Activated CD8-positive, alpha-beta memory T cell treated with anti-CD3 and anti-CD28 coated beads for 4 hours (primary cell): ENCODE measurements at places on chromosomes 4 and X.

GRCh38 chrX:39625810-39626209 lies 471.9 kb downstream of the BCOR start:
- DNase-seq, result no peak

DNA sequence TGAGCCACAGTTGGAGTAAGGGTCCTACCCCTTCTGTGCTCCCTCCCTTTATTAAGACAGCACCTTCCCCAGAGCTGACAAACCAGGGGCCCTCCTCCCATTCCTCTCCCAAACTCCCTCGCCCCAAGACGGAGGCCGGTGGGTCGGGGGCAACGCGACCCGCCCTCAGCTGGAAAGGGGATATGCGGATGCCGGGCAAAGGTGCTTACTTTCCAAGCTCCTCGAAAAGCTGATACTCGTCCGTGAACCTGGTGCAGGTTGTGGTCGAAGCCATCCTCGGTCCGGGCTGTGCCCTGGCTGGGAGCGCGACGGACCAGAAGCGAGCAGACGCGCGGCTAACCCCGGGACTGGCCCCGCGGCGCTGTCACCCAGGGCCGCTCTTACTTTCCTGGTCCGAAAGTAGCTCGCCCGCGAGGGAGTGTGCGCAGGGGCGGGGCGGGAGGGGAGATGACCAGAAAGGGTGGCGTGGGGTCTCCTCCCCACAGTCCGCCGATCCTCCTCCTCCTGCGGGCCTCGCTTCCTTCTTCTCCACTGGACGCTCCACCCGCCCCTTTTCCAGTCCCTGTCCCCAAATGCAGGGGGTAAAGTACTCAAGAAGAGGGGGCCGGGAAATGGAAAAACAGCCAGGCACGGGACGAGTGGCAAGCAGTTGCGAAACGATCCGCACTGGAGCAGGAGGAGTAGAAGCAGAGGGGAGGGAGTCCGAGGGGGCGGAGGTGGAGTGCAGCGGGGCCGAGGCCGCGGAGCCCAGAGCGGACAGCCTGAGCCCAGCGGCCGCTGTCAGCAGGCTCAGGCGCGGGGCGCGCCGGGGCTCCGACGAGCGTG lies 531 bp downstream of the CAMK2D start:
- DNase-seq, result no peak

DNA sequence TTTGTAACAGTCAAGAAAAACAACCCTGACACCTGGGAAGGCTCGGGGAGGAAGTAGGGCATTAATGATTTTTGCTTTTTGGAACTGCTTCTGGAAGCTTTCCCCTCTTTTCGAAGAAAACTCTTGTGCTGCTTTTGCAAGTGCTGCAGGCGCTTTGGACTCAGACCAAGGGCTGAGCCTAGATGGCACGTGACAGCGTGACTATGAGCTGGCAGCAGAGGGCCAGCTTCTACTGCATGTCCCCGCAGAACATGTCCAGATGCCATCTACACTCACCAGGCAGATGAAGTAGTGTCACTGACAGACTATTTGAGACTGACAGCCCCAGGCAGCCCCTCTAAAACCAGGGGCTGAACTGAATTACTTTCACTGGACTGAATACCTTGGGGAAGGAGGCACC lies 6.2 kb downstream of the NR0B1 start:
- no peak for DNase-seq

GRCh38 chr4:1960170-1960825 lies 48.5 kb downstream of the NELFA start:
- DNase-seq, result no peak

GRCh38 chrX:120725874-120726273 lies 96.0 kb upstream of the C1GALT1C1 start:
- no peak for DNase-seq

GRCh38 chr4:25958110-25958509 lies 44.1 kb downstream of the SMIM20 start:
- no peak for DNase-seq

GRCh38 chr4:57548856-57549255 lies 438.7 kb upstream of the IGFBP7 start:
- DNase-seq, result no peak

DNA sequence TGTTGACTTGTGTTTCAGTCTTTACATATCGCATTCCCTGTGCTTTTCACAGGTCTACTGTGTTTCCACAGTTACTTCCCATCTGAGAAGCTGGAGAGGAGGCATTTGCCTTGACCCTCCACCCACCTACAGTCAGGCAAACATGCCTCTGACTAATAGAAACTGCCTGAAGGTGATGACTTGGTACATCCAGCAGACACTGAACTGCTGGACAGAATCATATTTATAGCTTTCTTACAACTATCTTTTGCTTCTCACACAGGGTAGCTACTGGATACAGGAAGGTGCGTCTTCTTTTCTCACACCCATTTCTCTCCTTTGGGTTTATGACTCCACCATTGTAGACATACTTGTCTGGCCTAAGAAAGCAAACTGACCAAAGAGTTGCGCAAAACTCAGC lies 58.0 kb downstream of the VGLL1 start:
- no peak for DNase-seq

DNA sequence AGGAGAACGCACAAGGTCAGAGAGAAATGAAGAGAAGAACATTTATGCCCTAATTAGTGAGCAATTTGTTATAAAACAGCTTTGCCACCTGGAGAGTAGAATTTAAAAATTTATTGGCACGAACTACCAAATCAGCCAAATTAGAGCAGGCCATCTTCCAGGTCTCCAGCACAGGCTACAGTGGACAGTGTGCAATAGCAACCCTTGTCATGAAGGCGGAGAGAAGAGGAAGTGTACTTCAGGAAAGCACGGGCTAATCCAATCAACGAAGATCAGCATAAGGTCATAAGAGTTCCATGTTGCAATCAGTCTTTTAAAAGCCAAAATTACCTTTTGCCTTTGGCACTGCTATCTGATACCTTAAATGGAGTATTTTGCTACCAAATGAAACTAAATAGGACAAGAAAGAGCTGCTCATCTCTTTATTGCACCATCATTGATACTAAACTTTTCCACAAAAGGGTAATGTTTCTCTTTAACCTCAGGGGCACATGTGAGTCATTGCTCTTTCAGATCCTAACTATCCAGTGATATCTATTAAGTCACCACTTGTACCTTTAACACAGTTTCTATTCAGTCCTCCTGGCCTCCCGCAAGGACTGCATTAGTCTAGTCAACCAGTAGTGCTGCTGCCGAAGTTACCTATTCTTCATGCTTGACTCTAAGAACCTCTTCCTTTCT lies 19.9 kb downstream of the ANK2 start:
- no peak for DNase-seq

DNA sequence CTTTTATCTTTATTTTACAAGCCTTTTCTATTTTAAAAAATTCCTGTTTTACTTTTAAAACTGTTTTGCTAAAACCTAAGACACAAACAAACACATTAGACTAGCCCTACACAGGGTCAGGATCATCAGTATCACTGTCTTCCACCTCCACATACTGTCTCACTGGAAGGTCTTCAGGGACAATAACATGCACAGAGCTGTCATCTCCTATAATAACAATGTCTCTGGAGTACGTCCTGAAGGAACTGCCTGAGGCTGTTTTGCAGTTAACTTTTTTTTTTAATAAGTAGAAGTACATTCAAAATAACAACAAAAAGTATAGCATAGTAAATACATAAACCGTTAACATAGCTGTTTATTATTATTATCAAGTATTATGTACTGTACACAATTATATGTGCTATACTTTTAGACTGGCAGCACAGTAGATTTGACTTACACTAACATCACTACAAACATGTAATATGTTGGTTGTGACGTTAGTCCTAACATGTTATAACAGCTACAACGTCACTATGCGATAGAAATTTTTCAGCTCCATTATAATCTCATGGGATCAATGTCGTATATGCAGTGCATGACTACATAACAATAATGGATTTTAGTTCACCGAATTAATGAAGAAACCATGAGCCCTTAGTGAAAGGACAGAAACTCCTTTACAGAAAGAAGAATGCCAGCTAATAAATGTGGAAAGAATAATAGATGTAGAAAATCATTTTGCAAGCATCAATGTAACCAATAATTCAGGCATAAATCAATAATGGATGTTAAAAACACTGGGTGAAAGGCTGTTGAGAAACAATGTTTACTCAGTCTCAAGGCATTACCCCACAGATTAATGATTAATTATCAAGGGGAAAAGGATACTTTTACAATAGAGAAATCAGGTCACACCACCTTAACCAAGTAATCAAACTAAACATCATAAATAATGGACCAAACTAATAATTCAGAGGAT lies 49.2 kb downstream of the FBXW7 start:
- no peak for DNase-seq

DNA sequence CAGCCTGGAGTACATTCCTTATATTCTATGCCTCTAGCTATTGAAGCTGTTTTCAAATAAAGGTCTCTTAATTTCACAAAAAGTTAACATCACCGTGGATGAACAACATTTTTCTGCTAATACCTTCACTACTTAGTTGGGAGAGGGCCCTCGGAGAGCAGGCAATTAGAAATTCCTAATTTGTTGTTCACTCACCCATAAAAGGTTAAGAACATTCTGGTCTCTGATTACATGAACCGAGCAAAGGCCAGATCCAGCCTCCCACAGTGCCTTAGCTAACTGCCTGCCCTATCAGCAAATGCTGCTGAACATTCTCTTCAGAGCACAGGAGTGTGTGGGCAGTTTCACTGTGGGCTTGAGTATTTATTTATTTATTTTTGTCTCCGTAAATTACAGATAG lies 36.0 kb upstream of the TTC29 start:
- DNase-seq, result no peak

DNA sequence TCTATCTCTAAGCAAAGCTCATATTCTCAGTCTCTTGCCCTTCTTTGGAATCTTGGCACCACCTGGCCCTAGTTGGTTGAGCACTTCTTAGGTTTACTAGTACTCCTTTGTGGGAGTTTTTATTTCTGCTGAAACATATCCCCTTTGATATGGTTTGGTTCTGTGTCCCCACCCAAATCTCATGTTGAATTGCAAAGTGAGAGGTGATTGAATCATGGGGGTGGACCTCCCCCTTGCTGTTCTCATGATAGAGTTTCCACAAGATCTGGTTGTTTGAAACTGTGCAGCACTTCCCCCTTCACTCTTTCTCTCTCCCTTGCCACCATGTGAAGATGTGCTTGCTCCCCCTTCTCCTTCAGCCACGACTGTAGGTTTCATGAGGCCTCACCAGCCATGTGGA lies 22.2 kb upstream of the SYNPO2 start:
- no peak for DNase-seq

DNA sequence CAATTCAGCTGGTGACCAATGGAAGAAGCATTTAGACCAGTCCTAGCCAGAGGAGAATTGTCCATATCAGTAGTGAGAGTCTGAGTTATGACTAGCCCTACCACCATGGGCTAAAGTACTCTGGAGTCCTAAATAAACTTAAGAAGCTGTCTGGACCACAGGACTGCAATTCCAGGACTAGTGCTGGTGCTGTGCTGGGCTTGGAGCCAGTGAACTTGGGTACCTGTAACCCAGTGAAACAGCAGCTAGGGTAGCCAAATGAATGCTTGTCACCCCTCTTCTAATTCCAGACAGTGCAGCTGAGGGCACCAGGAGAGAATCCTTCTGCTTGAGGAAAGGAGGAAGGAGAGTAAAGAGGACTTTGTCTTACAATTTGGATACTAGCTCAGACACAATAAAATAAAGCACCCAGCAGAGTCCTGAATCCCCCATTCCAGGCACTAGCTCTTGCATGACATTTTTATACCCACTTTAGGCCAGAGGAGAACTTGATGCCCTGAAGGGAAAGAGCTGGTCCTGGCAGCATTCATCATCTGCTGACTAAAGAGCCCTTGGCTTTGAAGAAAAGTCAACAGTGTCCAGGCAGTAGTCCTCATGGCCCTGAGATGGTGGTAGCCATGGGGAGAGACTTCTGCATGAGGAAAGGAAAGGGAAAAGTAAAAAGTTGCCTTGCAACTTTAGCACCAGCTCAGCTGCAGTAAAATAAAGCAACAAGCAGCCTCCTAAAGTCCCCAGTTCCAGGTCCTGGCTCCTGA lies 2675.7 kb downstream of the PCDH7 start:
- no peak for DNase-seq

- no peak for DNase-seq
Observed at GRCh38 chr4:152328582-152328981, 207.3 kb downstream of the FBXW7 start.

DNA sequence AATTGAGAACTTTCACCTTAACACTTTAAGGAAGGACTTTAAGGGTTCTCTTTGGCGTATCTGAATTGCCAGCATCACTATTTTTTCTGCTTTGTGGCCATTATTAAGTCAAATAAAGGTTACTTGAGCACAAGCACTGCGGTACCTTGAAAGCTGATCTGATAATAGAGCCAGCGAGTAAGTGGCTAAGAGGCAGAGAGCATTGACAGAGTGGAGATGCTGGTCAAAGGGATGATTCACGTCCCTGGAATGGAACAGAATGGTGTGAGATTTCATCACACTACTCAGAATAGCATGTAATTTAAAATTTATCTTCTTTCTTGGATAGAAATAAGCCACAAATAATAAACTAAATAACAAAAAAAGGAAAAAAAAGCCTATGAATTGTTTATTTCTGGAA lies 57.1 kb upstream of the NPFFR2 start:
- DNase-seq, result no peak

GRCh38 chr4:43379016-43379415 lies 486.5 kb downstream of the GRXCR1 start:
- no peak for DNase-seq

GRCh38 chr4:118969359-118969758 lies 80.7 kb downstream of the SYNPO2 start:
- DNase-seq, result no peak

DNA sequence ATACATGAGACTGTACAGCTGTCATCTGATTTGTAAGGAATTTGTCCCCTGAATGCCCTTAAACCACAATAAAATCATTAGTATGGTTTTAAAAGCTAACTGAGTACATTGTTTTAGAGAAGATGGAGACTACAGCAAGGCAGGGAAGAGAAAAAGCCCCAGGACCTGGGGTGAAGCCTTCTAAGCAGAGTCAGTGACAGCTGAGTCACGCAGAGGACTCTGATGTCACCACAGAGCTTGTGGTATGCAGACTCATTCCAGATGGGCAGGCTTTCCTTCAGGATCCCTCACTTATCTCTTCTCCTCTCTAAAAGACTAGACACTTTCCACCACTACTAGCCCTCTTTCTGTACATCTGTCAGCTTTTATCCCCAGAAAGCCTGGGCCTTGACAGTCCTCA lies 97.1 kb upstream of the ATOH1 start:
- DNase-seq, result no peak

GRCh38 chr4:87530868-87531267 lies 1.7 kb upstream of the SPARCL1 start:
- no peak for DNase-seq

- DNase-seq, result no peak
Observed at GRCh38 chr4:174869339-174869738, 40.3 kb upstream of the GLRA3 start.

DNA sequence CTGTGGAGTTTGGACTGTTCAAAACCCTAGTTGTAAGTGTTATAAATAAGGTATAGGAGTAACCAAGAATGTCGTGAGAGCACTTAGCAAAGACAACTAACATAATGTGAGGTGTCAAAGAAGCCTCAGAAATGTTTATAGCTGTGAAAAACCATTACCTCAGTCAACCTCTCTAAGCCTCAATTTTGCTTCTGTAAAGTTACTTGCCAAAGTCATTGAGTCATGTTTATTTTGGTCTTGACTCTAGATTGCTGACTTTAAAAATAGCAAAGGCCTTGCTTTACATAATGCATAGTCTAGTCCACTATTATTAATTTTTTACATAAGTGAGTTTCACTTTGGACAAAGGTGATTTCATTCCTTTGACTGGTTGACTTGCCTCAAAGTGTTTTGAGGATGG lies 257.6 kb upstream of the CXXC4 start:
- no peak for DNase-seq
